Stimulated activated CD8-positive, alpha-beta memory T cell treated with anti-CD3 and anti-CD28 coated beads, Interleukin-7, amount 100 ng/mL, for 1 hour (primary cell): ENCODE measurements at places on chromosomes 6 and 20.
A peak's percentile ranks its signal among the peaks of the same experiment; 100 is the strongest.

DNA sequence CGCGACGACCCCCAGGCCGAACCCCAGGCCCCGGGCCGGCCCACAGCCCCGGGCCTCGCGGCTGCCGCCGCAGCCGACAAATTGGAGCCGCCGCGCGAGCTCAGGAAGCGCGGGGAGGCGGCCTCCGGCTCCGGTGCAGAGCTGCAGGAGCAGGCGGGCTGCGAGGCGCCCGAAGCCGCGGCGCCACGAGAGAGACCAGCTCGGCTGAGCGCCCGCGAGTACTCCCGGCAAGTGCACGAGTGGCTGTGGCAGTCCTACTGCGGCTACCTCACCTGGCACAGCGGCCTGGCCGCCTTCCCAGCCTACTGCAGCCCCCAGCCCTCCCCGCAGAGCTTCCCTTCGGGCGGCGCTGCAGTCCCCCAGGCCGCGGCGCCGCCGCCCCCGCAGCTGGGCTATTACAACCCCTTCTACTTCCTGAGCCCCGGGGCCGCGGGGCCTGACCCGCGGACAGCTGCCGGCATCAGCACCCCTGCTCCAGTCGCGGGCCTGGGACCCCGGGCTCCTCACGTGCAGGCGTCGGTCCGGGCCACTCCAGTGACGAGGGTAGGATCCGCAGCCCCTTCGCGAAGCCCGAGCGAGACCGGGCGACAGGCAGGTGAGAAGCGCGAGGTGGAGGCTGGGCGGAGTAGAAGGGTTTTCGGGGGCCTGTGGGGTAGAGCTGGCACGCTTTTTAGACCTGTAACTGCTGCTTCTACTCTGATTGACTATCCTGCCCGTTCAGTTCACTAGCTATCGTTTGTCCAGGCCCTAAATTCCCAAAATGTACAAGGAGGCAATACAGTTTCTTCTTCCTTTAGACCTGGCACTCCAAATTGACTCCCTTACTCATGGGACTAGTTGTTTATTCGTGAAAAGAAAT, 654 bp downstream of the FAM8A1 start:
- peak; percentile 18 for DNase-seq

DNA sequence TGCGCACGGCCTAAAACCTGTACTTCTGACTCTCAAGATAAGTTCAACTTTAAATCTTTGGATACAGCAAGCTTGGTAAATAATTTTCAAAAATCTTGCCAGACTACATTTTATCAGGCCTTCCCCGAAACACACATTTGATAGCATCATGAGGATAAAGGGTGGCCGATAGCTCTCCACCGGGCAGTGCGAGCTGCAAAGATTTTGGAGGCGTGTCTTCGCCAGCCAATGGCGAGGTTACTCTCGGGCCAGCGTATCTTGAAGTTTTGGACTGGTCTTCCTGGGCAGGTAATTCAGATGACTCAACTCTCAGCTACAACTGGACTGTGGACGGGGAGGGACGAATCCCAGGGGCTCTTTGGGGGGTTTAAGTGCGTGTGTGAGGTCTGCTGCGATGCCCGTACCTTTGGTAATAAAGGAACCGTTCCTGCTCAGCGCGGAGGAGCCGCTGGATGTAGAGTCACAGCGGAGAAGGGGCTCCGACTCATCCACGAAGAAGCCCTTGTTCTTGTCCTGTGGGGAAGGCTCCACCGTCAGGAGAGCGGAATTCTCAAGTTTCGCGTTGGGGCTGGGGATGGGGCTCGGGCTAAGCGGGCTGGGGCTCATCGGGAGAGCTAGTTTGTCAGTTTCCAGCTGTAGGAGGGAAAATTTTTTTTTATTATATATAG, 75.3 kb downstream of the TNFRSF21 start:
- DNase-seq, result no peak

DNA sequence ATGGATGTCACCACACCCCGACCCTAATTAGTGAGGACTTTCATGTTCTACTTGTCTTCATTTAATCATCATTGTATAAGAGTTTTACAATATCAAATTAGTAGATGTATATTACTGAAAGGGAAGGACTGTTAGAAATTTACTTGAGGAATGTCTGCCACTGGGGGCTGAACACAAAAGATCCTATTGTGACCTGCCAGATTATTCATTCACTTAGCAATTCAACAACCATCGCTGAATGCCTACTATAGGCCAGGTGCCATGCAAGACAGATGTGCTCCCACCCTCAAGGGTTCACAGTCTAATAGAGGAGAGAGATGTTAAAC, 8.0 kb upstream of the RBCK1 start:
- no peak for DNase-seq

GRCh38 chr6:147530132-147531060, 21.9 kb downstream of the SAMD5 start:
- no peak for DNase-seq

DNA sequence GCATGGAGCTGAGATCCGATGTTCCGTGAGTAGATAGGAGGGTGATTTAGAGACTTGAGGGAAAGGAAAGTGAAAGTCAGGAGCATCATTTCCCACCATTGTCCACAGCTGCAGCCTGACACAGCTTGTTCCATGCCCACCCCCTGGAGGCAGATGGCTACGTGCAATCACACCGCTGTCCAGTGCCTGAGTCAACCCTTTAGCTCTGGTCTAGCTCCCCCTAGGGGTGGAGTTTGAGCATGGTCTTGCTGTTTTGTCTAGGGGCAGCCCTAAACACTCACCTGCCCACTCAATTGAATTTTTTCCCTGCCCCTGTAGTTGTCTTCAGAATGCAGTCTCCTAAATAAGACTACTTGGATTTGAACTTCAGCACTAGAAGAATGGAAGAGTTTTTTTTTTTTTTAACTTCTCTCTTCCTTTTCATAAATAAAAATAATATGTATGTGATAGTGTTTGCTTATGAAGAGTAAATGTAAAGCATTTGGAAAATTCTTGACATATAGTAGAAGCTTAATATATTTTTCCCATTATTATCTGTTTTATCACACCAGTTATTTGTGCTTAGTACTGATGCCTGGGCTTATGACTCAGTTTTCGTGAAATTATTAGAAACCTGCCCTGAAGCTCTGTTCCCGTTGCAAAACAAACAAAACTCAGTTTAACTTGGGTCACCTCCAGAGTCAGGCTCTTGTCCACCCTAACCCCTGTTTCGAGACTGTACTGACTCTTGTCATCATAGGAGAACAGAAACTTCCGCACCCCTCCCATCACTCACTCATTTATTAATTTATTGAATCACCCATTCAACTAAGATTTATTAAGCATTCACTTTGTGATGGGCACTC, 814.8 kb downstream of the MAFB start:
- no peak for DNase-seq

DNA sequence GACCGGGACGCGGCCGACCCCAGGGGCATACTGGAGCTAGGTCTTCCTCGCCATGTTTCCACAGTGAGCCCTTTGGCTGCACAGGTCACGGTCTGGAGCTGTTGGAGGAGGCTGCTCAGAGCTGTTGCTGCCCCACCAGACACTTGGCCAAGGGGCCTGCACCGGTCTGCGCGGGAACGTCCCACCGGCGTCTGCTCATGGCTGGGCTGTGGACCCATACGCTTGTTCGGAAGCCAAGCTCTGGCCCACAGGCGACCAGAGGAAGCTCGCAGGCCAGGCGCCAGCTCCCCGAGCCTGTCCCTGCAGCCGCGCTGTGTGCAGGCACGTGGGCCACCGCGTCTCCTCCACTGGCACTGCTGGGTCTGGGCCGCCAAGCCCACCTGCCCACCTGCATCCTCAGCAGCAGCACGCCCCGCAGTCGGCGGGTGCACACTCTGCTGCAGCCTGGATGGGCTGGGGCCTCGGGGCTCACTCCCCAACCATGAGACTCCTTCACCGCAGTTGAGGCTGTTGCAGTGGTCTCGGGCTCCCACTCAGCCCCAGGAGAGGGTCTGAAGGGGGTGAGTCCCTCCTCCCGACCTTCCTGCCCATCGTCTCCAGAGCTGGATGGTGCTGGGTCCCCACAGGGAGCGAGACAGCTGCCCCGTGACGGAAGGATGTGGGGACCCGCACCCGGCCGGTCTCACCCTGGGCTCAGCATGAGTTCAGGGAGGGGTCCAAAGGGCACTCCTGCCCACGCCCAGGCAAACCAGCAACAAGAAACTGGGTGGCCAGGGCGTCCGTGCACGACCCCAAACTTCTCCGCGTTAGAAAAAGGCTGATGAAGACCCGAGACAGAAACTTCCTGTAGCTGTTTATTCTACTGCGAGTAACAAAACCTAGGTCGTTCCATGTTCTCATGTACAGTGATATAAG, 15.5 kb upstream of the TCFL5 start:
- no peak for DNase-seq

- no peak for DNase-seq
Measured at GRCh38 chr20:54047048-54047447, 23.3 kb downstream of the BCAS1 start.
